ENCODE measurements at places on chromosomes 7 and 10. TPM values are rescaled to one million over a fixed set of nuclear protein-coding genes. Genes with fewer than 3 reads are reported as not detected.

MXI1 gene
- total RNA-seq: 9.5 TPM

RAPGEF5 gene
- total RNA-seq: 269 TPM

SNCG gene
- total RNA-seq: 111 TPM

SPDYE16 gene
- total RNA-seq: not detected

IDE gene
- 35.4 TPM for total RNA-seq

TUBAL3 gene
- 0.34 TPM for total RNA-seq

CPN1 gene
- not detected for total RNA-seq

INA gene
- 0.14 TPM for total RNA-seq

MYL10 gene
- total RNA-seq: not detected

TFPI2 gene
- 152 TPM for total RNA-seq

GNG11 gene
- 652 TPM for total RNA-seq

GARIN1A gene
- total RNA-seq: 0.14 TPM

CFAP70 gene
- total RNA-seq: 0.34 TPM

AGR2 gene
- total RNA-seq: 0.51 TPM

LRIT1 gene
- total RNA-seq: not detected

LIPN gene
- not detected for total RNA-seq

KCNH2 gene
- total RNA-seq: under 0.01 TPM

GJC3 gene
- 0.42 TPM for total RNA-seq

TUBB8 gene
- total RNA-seq: 0.09 TPM

NCF1 gene
- total RNA-seq: not detected

OPN4 gene
- not detected for total RNA-seq

ATRNL1 gene
- 0.17 TPM for total RNA-seq

ANXA7 gene
- 100 TPM for total RNA-seq

ACTR1A gene
- total RNA-seq: 154 TPM

NRG3 gene
- total RNA-seq: 3.2 TPM

TEX36 gene
- total RNA-seq: not detected

SPACDR gene
- 0.34 TPM for total RNA-seq

LEP gene
- not detected for total RNA-seq

PSD gene
- 0.34 TPM for total RNA-seq

RET gene
- total RNA-seq: 1.0 TPM

SLC26A4 gene
- total RNA-seq: 8.0 TPM

ELFN1 gene
- total RNA-seq: 1.2 TPM

OR6V1 gene
- not detected for total RNA-seq

FAM13C gene
- total RNA-seq: 16.7 TPM

ADGRA1 gene
- total RNA-seq: not detected

CPXM2 gene
- 1.0 TPM for total RNA-seq

VWDE gene
- total RNA-seq: not detected
